AG04450 (cell line): ENCODE measurements at places on chromosomes 5 and 9.

DNA sequence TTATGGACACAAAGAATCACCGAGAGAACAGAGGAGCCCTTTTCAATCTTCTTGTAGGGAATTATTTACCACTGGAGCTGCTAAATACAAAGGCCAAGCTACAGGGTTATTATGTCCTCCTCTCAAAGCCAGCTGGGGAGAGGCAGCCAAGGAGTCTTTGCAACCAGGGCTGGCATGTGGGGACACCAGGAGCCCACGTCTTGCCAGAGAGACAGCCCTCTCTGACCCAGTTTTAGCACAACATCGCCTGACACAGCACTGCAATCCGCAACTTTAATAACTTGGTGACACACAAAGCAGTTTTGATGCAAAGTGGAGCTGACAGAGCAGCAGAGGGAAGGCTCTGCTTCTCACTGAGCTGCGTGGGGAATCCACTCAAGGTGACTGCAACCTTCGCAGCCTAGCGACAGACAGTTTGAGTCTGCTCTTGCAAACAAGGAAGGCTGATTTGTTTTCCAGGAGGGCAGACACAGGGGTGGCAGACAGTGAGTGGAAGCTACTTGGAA lies 33.6 kb downstream of the TLR4 start:
- DNase-seq: no peak

DNA sequence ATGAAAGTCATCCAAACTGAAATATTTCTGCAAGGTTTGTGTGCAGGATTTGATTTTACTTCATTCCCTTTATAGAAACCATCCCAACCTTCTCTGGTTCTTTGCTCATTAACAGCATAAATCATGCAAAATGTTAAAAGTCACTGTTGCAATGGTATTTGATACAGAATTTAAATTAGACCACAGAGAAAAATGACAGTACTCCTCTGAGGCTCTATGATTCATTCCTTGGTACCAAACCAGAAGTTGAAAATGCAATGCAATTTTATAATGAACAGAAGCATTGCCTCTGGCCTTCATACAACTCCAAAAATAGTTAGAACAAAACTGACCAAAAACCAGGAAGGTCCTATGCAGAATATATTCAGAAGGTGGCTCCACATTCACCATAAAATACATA lies 607.1 kb downstream of the TLE1 start:
- DNase-seq: no peak

DNA sequence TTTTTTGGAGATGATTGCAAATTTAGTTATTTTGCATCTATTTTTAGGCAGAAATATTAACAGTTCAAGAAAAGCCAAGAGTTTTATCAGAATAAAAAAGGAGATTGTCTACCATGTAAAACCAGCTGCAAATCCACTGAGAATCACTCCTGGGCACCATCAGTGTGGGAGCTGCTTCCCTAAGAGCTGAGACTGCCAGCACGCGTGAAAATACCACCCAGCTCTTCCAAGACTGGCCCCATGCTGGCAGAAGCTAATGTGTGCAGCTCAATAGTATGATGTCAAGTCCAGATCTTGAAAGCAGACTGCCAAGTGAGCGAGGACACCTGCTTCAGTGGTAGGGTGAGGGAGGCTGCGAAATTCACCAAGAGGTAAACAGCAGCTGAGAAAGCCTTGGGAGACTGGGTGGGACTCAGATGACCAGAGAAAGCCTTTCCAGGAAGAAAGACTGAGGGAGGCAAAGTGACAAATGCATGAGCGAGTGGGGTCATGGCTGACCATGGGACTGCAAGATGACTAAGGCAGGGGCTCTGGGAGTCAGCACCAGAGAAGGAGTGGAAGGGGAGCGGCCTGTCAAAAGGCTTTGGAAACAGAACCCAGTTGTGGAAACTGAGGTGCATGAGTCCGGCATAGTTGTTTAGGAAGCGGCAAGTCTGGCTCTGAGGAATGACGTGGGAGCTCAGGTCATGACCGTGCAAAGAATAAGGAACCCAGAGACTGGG lies 200.9 kb downstream of the GADD45G start:
- no peak for DNase-seq

DNA sequence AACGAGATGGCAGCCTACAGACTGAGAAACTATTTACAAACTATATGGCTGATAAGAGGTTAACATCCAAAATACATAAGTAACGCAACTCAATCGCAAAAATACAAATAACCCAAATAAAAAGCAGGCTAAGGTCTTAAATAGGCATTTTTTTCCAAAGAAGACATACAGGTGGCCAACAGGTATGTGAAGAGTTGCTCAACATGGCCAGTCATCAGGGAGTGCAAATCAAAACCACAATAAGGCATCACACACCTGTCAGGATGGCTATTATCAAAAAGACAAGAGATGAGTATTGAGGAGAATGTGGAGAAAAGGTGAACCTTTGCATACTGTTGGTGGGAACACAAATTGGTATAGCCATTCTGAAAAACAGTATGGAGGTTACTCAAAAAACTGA lies 73.5 kb downstream of the CAMSAP1 start:
- no peak for DNase-seq

DNA sequence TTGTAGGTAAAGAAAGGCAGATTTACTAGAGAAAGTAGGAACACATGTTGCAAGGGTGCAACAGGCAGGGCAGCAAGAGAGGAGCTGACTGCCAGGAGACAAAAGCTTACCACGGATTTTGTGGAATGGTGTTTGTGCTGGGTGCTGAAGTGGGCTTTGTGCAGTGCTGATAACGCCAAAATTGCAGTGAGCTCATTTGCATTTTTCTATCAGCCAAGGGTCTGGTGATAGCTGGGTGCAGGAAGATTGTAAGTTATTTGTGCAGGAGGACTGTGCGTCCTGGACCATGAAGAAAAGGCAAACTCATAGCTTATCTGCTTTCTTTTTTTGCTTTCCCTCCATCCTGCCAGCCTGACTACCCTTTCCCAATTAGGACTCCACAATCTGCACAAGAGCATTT lies 13.6 kb downstream of the CTSL start:
- no peak for DNase-seq

DNA sequence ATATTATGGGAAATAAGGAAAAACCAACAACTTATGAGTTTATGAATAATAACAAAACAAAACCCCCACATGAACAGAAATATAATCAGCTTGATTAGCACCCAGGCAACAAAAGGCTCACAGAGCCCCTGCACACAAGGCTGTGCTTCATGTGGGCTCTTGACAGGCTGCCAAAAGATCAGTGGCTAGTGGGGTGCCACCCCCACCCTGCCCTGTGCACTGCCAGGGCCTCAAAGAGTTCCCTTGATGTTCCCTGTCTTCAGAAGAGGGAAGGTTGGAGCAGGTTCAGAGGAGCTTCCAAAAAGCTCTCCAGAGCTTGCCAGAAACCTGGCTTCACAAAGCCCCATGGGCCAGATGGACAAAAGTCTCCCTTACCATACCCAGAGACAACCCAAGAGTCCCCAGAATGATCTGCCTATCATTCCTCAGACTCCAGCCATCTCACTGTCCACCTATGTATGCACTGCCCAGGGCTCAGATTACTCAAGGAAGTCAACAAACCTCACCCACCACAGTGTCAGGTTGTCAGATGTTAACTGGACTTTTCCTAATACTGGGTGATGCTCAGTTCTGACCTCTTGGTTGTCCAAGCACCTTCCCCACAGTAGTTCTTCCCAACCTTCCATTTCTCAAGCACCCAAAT lies 87.5 kb downstream of the SIL1 start:
- DNase-seq: no peak

- no peak for DNase-seq
Measured at GRCh38 chr5:123180178-123180577, 91.1 kb downstream of the PRDM6 start.

GRCh38 chr5:89994266-89994665 lies 415.3 kb downstream of the CETN3 start:
- DNase-seq: no peak

GRCh38 chr5:122442938-122443337 lies 130.9 kb downstream of the SNCAIP start:
- DNase-seq: no peak

DNA sequence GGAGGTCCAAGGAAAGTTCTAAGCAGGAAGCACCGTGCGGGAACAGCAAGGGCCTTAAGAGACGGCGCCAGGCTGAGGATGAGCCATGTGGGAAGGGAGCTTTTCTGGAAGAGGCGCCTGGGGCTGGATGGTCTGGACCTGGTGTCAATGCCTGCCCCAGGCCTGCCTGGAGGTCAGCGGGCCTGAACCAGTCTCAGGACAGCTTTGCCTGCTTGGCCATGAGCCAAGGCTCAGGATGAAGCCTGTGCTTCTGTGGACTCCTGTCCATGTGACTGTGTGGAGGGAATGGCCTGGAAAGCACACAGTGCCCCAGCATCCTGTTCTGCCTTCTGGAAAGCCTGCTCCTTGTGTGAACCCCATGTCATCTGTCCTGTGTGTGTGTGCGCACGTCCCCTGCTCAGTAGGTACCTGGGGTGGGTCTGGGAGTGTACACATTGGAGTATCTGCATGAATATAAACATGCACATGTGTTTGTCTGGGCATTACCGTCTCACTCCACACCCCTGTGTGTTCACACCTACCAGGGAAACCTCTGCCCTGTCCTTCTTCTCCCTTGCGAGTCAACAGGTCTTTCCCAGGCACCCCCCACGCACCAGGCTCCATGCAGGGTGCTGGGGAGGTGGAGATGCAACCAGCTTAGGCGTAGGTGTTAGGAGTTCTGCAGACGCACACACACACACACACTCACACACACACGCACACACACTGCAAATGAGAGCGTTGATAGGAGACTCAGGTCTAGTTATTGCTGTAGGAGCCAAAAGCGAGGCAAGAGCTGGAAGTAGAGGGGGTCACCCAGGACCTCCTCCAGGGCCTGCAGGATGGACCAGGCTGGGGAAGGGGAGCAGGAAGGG lies 24.8 kb downstream of the DAB2IP start:
- no peak for DNase-seq

DNA sequence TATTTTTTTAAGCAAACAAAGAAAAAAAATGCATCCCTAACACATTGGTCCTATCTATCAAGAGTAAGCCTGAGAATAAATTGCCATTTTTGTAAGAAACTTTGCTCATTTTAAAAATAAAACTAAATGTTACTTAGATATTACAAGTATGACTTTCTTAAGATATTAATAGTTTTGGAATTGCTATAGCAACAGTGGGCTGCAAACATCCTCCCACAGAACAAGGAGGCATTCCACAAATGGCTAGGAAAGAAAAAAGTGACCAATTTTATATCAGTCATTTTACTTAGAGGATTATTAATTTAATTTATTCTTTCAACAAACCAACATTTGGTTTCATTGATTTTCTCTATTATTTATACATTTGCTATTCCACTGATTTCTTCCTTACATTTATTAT lies 63.7 kb downstream of the LURAP1L start:
- DNase-seq: no peak

GRCh38 chr9:26131886-26132285 lies 453.6 kb upstream of the TUSC1 start:
- DNase-seq: no peak

DNA sequence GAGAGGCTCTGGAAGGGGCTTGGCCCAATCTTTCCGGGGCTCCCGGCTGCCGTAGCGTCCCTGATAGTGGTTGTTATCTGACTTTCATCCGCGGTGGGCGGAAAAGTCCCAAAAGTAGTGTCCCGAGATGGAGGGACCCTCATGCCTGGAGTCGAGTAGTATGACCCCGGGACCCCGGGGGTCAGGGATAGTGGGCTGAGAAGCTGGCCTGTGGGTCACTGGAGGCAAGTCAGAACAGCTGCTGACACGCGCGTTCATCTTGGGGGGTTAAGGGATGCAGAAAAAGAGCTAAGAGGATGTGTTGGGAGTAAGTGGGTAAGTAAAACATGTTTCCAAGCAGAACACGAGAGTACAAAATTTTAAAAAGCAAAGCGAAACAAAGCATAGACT lies 123.4 kb downstream of the TMEM161B start:
- no peak for DNase-seq

- peak; percentile 91 for DNase-seq
Measured at GRCh38 chr9:33946779-33947535, 101.7 kb downstream of the UBAP2 start.
